Cerebellum (tissue), 4 donors: ENCODE measurements at places on chromosomes 2 and 18.

- DNase-seq, result no peak
Measured at GRCh38 chr2:222448748-222449181, 24.4 kb downstream of the SGPP2 start.

- DNase-seq, result no peak
Measured at GRCh38 chr2:168666339-168666738, 136.1 kb upstream of the NOSTRIN start.

DNA sequence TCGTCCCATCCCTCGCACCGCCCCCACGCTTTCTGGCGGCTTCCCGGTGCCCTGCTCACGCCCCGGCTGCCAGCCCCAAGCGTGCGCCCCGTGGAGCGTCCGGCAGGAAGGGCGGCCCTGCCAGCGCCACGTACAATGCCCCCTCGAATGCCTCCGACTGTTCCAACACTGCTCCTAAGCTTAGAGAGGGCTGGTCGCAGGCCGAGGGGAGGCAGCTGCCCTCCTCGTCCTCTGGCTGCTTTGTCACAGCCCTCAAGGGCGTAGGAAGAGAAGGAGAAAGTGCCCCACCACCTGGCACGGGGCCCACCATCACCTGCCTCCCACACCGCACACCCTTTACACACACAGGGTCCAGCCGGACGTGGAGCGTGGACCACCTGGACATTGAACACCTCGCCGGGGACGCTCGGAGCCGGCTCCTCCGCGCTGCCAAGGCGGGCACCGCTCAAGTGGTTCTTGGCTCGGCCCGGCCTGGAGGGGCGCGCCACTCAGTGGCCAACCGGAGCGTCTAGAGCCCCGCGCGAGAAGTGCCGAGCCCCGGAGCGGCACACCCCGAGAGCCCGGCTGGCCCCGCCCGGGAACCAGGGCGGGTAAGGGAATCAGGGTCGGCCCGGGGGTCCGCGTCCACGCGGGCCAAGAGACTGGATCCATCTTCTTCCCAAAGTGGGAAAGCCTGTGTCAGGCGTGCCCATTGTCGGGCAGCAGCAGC, 830 bp downstream of the DNER start:
- peak; percentile 53 for DNase-seq

DNA sequence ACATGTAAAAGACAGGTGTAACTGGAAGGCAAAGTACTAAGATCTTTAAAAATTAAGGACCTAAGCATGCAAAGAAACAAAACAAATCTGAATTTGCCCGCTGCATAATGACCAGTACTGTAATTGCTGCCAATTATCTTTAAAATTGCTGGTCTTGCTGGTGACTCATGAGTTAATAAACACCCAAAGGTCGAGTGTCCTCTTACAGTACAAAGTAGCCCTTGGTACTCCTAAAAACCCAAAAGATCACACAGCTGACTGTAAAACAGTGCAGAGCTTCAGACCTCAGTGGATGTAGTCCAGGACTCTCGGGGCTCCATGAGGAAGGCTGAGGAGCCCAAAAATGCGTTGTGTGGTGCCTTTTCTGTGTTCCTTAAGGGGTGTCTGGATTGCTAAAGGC, 308.7 kb downstream of the CNTNAP5 start:
- no peak for DNase-seq

DNA sequence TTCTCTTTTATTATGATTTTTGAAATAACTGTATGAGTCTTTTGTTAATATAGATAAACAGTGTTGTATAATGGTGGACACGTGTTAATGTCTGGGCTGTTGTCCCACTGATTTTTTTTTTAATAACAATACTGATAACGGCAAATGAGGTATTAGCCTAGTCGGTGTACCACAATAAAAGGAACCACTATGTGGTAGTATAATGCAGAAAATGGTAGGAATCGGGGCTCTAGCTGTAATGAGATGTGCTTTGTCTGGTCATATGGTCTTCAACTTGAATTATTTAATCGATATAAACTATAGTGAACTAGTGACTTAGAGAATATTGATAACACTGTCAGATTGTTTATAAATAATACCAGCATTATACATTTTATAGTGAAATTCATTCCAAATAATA, 517.9 kb upstream of the SPHKAP start:
- no peak for DNase-seq

DNA sequence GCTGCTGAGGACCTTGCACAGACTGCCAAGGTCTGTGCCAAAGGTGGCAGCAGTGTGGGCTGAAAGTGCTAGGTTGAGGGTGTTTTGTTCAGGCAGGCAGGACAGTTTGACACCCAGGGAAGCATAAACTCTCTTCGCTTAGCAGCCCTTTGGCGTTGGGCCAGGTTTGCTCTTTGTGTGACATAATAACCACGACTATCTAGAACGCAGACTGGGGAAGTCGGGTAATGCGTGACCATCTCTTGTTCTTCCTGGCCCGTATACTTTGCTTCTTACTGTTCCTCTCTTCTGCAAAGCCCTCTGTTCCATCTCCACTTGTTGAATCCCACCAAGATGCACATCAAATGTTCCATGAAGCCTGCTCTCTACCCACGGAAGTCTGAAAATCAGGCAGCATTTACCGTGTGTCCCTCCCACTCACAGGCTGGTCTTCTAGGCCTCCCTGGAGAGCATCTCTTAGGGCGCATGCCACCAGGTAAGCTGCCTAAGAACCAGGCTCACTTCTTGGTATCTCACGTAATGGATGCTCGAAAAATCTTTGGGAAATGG, 96.7 kb upstream of the LMAN1 start:
- DNase-seq, result no peak

GRCh38 chr2:74554820-74555531, 456 bp downstream of the DOK1 start:
- DNase-seq, result no peak

GRCh38 chr2:216257089-216257488, 115.2 kb downstream of the MARCHF4 start:
- DNase-seq, result no peak

- DNase-seq, result no peak
Measured at GRCh38 chr18:50038448-50038847, 156.5 kb downstream of the MYO5B start.

- no peak for DNase-seq
Measured at GRCh38 chr18:5974696-5975095, 79.4 kb upstream of the TMEM200C start.

DNA sequence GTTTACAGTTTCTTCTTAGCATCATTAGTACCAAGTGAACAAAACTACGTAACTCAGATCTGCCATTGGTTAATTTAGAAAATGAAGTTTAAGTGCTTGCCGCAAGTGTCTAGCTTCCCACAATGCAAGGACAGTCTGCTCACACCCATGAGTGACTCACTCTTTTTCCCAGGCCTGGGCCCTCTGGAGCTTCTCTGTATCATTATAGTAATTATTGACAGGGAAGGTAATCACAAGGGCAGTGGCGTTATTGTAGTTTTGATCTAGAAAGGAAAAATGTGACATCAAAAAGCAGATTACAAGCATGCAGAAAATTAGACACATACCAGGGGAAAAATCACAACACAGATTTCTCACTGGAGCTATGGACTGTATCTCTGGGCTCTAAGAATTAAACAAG, 38.5 kb downstream of the NPC1 start:
- no peak for DNase-seq

DNA sequence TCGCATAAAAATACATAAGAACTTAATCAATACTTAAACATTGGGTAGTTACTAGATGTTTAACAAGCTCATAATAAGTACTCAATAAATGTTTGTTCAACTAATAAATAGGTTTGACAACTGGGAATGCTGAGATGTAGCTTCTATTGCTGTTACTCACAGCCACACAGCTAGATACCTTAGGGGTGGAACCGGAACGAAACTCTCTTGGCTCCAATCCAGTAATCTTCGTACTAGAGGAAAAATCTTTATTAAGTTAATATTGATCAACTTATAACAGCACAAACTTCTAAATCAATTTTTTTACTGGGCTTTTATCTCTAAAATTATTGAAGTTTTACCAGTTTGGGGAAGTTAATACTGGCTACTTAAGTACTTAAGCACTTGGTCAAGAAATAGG, 247.8 kb downstream of the PAX3 start:
- DNase-seq, result no peak

GRCh38 chr2:219598308-219599078, 836 bp downstream of the STK11IP start:
- DNase-seq, result no peak

GRCh38 chr2:68466361-68466777, 725 bp downstream of the FBXO48 start:
- DNase-seq, result peak; percentile 4

GRCh38 chr2:157443795-157444640, at the start of gene CYTIP:
Gene CYTIP (minus strand): TSS chr2:157444089. CDS start chr2:157444020, 69 bp downstream.
- DNase-seq, result no peak

DNA sequence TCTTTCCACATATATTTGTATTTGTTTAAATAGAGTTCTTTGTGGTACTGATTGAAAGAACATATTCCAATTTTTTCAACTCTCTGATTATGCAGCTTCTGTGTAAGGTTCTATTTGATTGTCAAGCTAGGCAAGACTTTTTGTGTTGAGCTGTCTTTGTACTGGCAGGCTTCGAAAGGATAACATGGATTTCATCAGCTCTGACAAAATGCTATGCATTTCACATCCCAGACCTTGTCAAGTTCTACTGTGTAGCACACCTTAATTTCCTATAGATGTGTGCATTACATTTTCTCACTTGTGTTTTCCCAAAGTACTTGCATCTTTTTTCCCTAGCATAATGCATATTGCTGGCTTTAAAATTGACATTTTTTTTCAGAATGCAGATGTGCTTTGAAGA, 555.0 kb upstream of the GYPC start:
- DNase-seq, result no peak

GRCh38 chr2:9364791-9365497, 58.4 kb downstream of the ITGB1BP1 start:
- DNase-seq, result no peak

DNA sequence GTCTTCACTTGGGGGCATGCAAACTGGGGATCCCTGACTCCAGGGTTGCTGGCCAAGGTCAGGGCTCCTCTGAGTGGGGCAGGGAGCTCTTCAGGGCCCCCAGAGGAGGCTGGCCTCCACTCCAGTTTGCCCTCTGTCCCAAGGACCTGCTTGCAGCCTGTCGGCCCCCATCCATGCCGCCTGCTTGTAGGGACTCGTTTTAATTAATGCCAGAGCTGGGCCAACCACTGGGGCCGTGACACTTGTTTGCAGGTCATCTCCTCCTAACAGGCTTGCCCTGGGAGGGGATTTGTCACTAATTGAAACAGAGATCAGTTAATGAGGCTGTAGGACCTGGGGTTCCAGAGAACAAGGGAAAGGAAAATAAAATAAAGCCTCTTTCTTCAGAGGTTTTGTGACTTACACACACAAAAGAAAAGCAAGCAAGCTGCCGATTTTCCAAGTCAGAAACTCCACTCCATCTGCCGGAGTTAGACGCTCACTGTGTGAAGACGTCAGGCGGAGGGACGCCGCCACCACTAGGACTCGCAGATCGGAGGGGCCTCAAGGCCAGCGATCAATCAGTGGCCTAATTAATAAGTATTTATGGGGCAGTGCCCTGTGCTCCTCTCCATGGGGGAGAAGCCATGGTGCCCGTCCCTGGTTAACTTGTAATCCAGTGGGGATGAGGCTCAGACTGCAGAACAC, 75.9 kb downstream of the SFXN5 start:
- DNase-seq, result no peak

DNA sequence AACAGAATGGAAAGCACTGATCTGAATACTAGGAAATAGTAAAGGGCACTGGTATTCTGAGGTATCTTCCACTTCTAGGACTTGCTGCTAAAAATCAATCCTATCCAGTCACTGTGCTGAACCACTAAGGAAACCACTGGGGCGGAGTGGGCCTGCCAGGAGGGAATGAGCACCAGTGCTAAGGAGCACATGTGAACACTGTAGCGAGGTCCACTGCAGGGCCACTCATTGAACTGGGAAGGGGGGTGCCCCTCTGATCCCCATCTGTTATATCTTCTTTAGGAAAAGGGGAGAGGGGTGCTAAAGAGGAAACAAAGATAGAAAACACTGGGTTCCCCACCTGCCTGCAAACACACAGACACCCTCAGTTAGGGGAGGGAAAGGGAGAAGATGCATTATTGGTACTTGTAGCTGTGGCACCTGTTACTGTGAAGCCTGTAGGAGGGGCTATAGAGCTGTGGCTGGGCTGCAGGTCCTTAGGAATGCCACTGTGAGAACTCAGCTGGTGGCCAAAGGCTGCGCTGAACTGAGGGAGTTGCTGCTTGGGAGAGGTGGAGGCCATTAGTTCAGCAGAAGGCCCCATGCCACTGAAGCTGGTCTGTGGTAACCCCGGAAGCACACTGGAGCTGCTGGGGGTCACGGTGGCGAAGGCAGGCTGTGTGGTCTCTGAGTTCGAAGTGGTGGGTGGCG, 81.8 kb downstream of the INO80D start:
- no peak for DNase-seq

GRCh38 chr2:10079870-10080535, at the start of gene CYS1:
Gene CYS1 (minus strand): TSS chr2:10080411. CDS start chr2:10080223, 188 bp downstream.
- DNase-seq, result peak; percentile 49

DNA sequence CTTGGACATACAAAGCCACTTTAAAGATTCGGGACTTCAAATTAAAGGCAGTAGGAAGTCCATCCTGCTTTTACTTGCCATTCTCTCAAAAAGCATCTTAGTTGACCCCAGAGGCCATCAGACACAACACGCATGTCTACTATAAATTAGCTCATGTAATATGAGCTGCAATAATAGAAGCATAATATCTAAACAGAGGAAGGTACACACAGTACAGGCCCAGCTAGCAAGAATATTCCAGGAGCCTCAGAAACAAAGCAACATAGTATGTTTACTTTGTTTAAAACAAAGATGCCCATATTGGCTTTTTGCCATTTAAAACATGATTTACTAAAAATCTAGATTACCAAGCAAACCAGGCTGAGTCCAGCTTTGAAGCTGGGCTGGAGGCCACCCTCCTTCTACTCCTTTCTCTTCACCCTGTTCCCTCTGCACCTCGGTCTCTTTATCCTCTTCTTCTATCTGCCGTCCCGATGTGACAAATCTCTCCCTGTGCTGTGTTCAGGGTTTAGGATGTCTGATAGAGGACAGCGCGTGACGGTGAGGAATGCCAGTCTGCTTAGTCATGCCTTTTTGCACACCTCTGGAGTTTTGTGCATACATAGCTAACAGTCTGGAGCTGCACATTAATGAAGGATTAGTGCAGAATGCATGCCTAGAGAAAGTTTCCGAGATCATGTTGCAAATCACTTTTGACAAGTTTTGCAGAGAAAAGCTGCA, 28.2 kb downstream of the DTNA start:
- DNase-seq, result no peak

DNA sequence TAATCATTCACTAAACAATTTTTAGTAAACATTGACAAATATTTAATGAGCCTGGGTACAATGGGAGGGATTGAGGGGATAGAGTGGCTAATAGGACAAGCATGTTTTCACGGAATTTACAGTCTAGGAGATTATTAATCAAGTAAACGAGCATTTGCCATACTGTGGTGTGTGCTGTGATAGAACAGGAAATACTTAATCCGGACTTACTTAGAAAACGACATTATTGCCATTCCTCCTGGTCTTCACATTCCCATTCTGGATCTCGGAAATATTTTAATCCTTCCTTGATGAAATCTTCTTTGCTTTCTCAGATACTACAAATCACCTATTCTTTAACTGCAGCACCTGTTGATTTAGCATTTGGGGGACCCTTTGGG, 905 bp downstream of the TTLL4 start:
- DNase-seq, result no peak
